ENCODE measurements at places on chromosomes 5 and 9. TPM values are rescaled to one million over a fixed set of nuclear protein-coding genes. Genes with fewer than 3 reads are reported as not detected.

The FAXDC2 gene
- total RNA-seq: 10.1 TPM

The GRXCR2 gene
- 0.78 TPM for total RNA-seq

The GMCL2 gene
- total RNA-seq: not detected

DNA sequence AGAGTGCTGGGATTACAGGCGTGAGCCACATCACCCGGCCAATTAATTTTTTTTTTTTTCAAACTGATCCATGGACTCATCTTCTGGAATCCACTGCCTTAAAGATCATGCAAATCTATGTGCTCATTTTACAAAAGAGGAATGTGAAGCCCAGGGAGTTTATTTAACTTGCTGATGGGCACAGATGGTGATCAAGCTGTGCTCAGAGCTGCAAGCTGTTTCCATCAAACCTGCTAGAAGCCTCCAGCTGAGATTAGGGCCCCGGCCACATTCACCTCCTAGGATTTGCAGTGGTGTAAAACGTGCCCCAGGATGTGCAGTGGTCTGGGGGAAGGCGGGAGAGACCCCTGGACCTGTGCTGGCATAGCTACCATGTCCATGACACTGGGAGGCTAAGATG is 56.1 kb upstream of the TUT7 start:
- DNase-seq: no peak

DNA sequence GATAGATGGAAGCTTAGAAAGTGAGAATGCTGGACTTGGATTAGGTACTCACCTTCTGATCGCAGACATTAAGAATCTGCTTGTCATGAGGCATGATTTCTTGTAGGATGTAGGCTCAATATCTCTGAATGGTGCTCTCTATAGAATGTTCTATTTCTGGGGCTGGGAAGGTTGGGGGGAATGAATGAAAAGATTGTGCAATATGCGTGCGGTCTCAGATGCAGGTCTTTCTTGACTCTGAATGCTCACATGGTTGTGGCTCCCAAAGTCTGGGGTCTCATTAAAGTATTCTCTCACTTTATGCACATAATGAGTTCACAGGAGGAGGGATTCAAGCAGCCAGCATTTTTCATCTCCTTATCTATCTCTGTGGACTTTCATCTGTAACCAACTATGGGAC is 482.0 kb upstream of the CD180 start:
- no peak for DNase-seq

DNA sequence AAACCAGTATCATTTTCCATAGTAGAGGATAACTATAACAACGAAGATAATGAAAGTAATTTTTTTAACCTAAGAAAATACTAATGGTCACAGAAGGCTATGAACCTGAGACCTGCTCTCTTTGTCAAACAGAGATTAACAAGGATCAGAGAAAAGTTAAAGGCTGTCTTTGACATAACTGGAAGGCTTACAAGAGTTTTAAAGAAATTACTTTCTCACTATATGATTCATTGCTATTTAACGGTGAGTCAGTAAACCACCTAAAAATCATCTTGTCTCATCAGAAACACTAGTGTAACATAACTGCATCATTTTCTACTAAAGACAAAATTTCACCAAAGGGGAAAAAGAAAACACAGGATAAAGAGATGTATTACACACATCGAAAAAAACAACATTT is 19.3 kb downstream of the MLANA start:
- no peak for DNase-seq

- DNase-seq: no peak
These were observed 132.7 kb downstream of the PAPPA start for GRCh38 chr9:116286297-116286696.

DNA sequence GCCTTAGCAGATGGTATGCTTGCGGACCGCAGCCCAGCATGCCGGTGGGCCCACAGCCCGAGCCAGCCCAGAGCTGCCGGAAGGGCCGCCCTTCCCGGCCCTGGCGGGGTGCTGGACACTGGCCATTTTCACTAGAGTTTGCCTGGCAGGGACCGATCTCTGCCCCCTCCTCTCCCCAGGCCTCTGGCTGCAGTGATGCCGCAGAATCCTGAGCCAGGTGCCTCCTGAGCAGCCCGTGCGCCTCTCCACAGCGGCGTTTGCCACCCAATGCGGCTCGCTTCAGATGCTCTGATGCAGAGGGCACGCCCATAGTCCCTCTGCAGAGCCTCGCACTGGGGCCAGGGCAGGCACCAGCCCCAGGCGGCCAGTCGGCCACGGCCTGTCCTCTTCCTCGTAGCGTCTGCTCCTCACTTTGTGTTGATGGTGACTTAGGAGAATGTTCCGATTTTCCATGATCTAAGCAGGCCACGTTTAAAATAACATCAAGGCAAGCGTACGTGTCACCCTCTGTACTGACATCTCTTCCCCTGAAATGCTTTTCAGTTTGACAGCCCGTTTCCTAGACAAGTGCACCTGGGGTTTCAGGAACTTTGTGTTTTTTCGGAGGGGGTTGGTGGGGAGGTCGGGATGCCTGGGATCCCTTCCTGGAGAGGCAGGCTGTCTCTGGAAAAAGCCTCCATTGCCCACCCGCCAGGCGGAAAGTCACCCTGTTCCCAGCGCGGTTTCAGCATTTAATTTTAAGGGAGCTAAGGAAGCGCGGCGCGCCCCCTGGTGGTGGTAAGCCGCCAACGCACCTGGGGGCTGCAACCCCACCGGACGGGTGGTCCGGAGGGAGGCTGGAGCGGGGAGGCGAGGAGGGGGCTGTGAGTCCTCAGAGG is 29.8 kb upstream of the HMCN2 start:
- no peak for DNase-seq

DNA sequence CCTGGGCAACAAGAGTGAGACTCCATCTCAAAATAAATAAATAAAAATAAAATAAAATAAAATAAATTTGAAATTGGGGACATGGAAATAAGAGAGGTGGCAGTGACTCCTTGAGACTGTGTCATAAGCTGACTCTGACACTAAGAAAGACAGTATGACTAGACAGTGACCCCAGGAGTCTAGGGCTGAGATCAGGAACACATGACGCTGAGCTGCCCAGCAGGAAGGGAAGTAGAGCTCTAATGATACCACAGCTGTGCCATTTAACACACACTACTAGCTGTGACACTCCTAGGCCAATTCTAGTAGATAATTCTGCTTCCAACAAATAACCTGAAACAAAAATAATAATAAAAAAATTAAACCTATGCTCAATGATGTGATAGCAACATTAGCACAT is 293.0 kb downstream of the SEC61B start:
- no peak for DNase-seq

DNA sequence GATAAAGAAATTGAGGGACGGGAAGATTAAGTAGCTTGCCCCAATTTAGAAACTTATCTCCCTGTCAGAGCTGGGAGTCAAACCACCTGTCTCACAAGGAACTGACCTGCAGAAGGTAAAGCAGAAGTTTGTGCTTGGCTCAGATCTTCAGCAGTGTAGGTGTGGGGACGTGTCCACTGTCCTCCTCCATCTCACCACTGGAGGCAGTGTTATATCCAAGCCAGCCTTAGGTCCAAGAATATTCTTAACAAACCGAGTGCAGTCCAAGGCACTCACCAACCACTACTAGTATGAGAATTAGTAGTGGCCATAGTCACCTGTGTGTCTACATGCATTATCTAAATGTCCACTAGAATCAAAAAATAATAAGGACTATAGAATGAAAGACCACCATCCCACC is 86.3 kb upstream of the IRX1 start:
- no peak for DNase-seq

All from cardiac septum (tissue), 1 donor.